ENCODE measurements at places on chromosomes 5 and 9.

DNA sequence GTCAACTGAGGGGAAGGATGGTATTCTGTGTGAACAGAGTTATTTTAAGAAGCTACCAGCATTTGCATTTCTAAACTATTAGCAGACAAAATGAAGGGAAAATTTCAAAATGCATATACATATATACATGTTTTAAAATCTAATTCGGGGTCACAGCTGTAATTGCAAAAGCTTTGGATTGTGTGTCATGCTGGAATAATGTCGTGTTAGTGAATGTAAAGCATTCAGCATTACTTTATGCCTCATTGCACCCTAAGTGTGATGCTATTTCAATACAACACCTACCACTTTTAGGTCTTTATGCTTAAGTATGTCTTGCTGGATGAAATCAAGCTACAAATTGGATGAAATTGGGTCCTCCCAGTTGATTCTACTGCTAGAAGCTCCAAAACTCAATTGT, 687.6 kb upstream of the MEF2C start:
- DNase-seq, result no peak

GRCh38 chr5:115657881-115658233, 32.0 kb upstream of the TMED7 start:
- DNase-seq, result peak; percentile 6

DNA sequence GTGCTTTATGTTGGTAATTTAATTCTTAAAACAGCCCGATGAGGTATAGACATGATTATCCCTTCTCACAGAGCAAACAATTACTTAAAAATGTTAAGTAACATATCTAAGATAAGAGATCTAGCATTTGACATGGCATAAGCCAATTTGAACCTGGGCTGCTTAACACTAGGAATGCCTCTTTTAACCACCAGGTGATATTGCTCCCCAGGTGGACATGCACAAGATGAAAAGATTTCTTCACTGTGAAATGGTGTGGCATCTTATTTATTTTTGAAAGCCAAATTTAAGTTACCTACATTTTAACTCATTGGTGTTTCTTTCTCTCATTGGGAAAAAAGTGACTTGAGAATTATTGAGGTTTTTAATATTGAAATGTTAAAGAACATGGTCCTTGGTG, 15.8 kb upstream of the LRRC70 start:
- peak; percentile 5 for DNase-seq

- no peak for DNase-seq
Observed at GRCh38 chr5:66516550-66516949, 79.6 kb upstream of the MAST4 start.

DNA sequence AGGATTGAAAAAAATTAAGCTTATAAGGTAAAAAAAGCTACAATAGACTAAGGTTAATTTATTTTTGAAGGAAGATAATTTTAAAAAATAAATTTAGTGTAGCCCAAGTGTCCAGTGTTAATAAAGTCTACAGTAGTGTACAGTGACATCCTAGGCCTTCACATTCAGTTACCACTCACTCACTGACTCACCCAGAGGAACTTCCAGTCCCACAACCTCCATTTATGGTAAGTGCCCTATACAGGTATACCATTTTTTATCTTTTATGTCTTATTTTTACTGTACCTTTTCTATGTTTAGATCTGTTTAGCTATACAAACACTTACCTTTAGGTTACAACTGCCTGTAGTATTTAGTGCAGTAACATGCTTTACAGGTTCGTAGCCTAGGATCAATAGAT, 79.8 kb upstream of the ZNF462 start:
- DNase-seq, result no peak

DNA sequence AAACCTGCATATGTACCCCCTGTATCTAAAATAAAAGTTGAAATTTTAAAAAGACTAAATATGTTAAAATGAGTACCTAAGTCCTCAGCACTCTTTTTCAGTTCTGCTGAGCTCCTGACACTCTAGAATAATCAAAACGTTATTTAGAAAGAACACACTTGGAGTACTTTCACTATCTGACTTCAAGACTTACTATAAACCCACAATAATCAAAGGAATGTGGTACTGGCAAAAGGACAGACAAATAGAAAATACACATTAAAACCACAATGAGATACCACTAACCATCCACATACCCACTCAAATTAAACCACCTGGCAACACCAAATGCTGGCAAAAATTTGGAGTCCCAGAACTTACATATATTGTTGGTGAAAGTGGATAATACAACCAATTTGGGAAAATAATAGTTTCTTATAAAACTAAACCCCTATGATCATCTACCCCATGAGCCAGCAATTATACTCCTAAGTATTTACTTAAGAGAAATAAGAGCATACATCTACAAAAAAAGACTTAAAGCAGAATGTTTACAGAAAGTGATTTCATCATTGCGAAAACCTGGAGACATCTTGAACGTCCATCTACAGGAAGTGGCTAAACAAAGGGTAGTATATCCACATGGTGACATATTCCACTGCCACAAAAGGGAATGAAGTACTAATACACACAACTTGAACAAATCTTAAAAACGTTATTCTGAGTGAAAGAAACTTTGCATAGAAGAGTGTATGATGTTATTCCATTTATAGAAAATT, 12.8 kb upstream of the PRSS3 start:
- peak; percentile 38 for DNase-seq

DNA sequence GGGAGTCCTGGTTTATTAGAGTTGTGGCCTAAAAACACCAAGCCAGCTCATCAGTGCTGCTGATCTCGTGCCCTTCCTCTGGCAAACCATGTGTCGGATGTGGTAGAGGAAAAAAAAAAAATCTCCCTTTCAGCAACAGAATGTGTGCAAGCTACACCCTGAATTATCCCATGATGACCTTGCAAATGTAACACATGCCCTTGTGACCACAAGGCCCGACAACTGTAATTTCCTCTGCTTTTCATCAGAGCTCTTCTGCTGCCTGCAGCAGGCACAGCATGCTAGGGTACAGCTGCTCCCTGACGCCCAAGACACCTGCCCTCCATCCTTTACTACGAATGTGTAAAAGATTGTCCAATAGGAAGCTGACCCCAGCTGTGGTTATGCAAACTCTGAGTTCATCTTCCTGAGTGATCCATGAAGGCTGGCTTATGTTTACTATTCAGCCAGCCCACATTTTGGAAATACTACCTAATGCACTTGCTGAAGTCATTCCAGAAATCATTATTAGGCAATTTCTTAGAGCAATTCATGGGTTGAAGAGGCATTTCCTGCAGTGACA, 14.6 kb upstream of the BNC2 start:
- no peak for DNase-seq

DNA sequence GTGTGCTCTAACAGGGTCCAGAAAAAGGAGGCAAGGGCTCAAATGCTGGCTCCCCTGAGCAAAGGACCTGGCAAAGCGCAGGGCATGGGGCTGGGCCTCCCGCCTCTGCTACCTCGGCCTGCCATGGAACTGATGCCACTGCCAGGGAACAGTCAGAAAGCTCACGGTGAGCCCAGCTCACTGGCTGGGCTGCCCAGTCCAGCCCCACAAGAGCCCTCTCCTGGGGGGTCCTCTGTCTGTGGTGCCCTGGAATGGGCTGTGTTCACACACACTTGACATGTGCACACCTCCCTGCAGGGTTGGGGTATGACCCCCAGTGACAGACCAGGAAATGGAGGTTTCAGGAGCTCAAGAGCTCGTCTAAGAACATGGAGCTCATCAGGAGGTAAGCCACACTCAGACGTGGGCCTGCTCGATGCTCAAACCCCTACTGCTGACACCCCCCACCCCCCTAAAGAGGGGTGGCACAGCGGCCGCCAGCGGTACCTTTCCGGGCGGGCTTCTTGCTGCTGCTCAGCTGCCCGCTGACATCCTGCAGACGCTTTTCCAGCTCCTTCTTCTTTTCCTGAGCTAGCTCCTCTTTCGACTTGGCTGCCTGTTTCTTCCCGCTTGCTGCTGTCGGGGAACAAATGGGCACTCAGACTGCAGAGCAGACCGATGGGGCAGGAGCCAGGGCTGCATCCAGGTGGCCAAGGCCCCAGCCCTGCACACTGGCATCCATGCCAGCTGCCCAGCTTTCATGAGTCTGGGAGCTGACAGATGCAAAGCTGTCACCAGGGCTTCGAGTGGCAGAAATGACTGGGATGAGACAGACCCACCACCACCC, 9.1 kb downstream of the BRD3OS start:
- no peak for DNase-seq

GRCh38 chr5:64688965-64689364, 1.3 kb upstream of the SHISAL2B start:
- no peak for DNase-seq

DNA sequence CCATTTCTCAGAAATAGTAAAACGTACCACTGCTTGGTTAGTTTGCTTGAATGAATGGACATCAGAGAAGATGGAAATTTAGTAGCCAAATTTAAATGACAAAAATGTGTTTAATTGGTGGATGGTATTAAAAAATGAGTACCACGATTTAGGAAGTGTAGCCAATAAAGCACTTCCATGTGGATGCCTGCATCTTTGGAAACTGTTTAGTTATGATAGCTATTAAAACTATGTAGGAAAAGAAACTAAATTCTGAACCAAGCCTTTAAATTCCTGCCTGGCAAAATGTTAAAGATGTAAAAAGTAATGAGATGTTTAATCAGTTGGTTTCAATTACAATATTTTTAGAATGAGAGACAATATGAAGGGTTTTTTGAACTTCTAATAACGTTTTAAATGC, 94.8 kb downstream of the NUDT12 start:
- no peak for DNase-seq

GRCh38 chr5:118646917-118647316, 341.4 kb downstream of the DTWD2 start:
- DNase-seq, result no peak

DNA sequence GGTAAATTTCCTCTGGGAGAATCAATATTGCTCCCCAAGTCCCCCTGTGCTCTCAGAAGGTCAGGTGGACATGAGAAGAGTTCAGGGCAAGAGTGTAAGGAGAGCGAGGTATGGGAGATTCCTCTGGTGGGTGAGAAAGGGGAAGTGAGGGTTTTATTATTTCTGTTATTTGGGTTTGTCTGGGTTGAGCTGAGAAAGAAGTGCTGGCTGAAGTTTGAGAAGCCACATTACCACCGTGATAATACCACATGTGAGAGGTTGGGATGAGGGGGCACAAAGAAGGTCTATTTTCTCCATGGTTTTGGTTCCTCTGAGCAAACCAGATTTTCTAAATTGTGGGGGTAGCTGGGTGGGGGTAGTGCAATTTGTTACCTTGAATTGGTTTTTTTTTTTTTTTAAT, 350.4 kb downstream of the OSTF1 start:
- no peak for DNase-seq

- peak; percentile 50 for DNase-seq
Observed at GRCh38 chr9:129509533-129509928, 111.4 kb downstream of the C9orf50 start.

GRCh38 chr5:69105996-69106906, 12.4 kb downstream of the SLC30A5 start:
- no peak for DNase-seq

- no peak for DNase-seq
Observed at GRCh38 chr9:115360122-115360521, 242.2 kb upstream of the TNC start.

GRCh38 chr5:170894665-170895064, 32.8 kb downstream of the RANBP17 start:
- DNase-seq, result no peak

- DNase-seq, result no peak
Observed at GRCh38 chr5:170408226-170408625, 19.1 kb upstream of the KCNMB1 start.

- DNase-seq, result peak; percentile 81
Observed at GRCh38 chr5:129904667-129905472, 605 bp downstream of the CHSY3 start.

GRCh38 chr9:100554935-100555401, 22.9 kb upstream of the CAVIN4 start:
- no peak for DNase-seq

DNA sequence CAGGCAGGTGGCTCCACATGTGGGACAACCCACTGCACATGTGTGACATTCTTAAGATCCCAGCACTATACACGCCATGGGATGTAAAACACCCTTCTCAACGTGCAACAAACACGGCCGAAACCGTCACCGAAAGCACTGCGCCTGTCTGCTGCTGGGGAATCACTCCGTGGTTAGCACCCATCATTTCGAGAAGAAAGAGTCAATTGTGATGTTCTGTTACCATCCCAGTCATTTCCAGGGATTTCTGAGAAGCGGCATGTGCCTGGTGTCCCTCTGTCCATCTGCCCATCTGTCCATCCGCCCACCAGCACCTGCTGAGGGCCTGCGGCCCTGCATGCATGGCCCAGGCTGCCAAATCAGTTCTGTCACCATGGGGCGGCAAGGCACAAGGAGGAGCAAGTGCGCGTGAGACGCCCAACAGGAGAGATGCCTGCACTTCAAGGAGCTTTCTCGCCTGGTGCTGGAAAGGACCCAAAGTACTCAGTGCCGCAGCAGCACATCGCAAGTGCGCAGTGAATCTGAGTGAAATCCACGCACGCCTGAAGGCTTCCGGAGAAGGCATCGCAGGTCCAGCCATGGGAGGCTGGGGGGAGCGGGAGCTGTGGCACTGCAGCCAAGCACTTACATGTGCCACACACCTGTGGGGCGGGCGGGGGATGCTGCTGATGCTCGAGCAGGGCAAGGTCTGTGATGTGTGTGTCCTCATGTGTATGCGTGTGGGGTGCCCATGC, 38.0 kb downstream of the VAV2 start:
- DNase-seq, result no peak

GRCh38 chr9:87883990-87884389, 1.3 kb downstream of the SPATA31E1 start:
- DNase-seq, result peak; percentile 5

GRCh38 chr5:142814122-142814521, 43.9 kb downstream of the ARHGAP26 start:
- DNase-seq, result no peak

DNA sequence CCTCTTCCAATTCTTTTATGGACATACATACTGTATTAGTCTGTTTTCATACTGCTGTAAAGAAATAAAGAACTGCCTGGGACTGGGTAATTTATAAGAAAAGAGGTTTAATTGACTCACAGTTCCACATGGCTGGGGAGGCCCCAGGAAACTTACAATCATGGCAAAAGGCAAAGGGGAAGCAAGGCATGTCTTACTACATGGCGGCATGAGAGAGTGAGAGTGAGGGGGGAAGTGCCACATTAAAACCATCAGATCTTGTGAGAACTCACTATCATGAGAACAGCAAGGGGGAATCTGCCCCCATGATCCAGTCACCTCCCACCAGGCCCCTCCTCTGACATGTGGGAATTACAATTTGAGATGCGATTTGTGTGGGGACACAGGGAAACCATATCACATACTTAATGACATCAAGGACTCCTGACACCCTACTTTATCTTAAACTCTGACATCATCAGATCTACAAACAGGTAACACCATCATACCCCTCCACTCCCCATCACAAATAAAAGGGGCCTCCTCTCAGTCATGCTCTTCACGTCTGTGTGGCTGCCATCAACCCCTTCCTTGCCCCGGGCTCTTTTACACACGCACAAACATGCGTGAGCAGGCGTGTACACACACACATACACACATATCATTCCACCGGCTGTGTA, 9.7 kb downstream of the ANKRD33B start:
- DNase-seq, result no peak

GRCh38 chr5:160959804-160960203, 107.8 kb upstream of the ATP10B start:
- peak; percentile 20 for DNase-seq
